ENCODE measurements at places on chromosomes 1 and 21. TPM values are rescaled to one million over a fixed set of nuclear protein-coding genes. Genes with fewer than 3 reads are reported as not detected.

CD1E gene
- polyA plus RNA-seq, result not detected

MYCL gene
- 5.1 TPM for polyA plus RNA-seq

FAM110D gene
- polyA plus RNA-seq, result not detected

- H3K27me3 ChIP-seq, result no peaks in the 10 kb centered on the region
- no peaks in the 10 kb centered on the region for H3K36me3 ChIP-seq
- H3K4me1 ChIP-seq, result no peaks in the 10 kb centered on the region
These were observed 56.2 kb downstream of the COL24A1 start for GRCh38 chr1:86100401-86100800.

DNA sequence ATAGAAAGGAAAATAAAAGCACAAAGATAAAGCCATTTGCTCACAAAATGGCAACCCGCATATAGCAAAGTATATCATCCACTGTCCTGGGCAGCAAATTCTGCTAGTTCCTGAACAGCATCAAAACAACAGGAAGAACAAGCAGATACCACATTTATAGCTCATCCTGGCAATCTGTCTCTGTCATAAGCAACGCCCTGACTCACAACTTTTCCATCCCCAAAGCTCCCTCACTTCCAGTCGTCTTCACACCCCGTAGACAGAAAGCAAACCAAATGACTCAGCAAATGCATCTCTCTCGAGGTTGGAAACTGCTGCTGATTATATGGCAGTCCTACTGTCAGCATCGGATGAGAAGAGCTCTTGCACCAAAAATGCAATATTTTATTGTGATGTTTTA lies 65.8 kb downstream of the AK5 start:
- H3K4me3 ChIP-seq, result no peak overlapping the region
- no peak overlapping the region for H3K27ac ChIP-seq
- no peaks in the 10 kb centered on the region for H3K4me1 ChIP-seq
- no peaks in the 10 kb centered on the region for H3K36me3 ChIP-seq
- DNase-seq, result peak; percentile 56
- H3K27me3 ChIP-seq, result no peaks in the 10 kb centered on the region

DNA sequence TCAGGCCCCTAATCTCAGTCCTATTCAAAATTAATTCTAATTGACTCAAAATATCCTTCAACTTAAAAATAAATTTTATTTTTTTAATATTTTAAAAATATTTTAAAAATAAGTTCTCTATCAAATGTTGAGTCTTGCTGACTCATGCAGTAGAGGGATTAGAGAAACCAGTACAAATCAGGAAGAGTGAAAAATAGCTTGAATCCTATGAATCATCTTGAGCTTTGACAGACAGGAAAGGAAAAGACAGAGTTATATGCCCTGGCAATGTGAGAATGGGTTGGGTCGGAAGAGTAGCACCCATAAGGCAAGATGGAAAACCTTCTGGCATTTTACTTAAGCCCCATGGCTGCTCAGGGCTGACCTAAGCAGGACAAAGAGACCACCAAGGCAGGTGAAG lies 346.6 kb upstream of the RUNX1 start:
- H3K36me3 ChIP-seq, result no peaks in the 10 kb centered on the region
- DNase-seq, result peak; percentile 32
- peaks cover 29% of the 10 kb centered on the region for H3K4me1 ChIP-seq

CYP4A22 gene
- not detected for polyA plus RNA-seq

SSX2IP gene
- 5.1 TPM for polyA plus RNA-seq

SPATA17 gene
- polyA plus RNA-seq, result 1.4 TPM

- H3K4me1 ChIP-seq, result no peaks in the 10 kb centered on the region
- H3K4me3 ChIP-seq, result no peak overlapping the region
- no peak overlapping the region for H3K27ac ChIP-seq
- H3K27me3 ChIP-seq, result no peaks in the 10 kb centered on the region
These were observed 137.3 kb upstream of the GJB5 start for GRCh38 chr1:34617321-34618118.

DNA sequence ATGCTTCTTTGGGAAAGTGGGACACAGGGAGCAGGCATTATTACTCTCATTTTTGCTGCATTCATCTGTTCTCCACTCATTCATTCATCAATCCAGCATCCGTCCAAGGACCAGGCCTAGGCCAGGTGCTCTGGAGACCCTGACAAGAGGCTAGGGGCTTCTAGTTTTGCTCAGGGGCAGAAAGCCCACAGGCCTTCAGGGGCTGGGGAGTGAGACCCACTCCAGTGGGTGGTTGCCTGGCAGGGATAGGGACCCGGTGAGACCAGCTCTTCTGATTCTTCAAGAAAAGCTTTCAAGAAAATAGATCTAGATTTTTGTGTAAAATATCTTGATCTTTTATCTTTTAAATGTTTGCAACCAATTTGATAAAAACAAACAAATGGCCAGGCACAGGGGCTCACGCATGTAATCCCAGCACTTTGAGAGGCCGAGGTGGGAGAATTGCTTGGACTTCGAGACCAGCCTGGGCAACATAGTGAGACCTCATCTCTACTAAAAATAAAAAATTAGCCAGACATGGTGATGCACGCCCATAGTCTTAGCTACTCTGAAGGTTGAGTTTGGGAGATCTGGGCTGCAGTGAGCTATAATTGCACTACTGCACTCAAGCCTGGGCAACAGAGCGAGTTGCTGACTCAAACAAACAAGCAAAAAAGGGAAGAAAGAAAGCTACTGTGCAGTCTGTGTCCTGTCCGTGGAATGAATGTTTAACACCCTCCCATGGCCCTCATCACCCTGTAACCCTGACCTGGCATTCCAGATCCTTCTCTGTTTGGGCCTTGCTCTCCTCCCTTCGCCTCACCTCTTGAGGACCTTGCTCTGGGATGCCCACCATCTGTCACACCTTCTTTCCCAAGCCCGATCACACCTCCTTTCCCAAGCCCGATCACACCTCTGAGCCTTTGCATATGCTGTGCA lies 17.3 kb upstream of the LRP8 start:
- no peak for DNase-seq
- no peaks in the 10 kb centered on the region for H3K4me1 ChIP-seq
- H3K27me3 ChIP-seq, result no peaks in the 10 kb centered on the region
- no peak overlapping the region for H3K4me3 ChIP-seq

- H3K4me3 ChIP-seq, result no peak overlapping the region
- H3K36me3 ChIP-seq, result no peaks in the 10 kb centered on the region
- H3K4me1 ChIP-seq, result peaks cover 16% of the 10 kb centered on the region
- H3K27ac ChIP-seq, result no peak overlapping the region
These were observed 154.1 kb downstream of the HIVEP3 start for GRCh38 chr1:41764656-41765055.

- H3K36me3 ChIP-seq, result no peaks in the 10 kb centered on the region
- H3K4me3 ChIP-seq, result no peak overlapping the region
- no peak overlapping the region for H3K27ac ChIP-seq
These were observed 23.6 kb downstream of the RUNX1 start for GRCh38 chr21:35025206-35026152.

DNA sequence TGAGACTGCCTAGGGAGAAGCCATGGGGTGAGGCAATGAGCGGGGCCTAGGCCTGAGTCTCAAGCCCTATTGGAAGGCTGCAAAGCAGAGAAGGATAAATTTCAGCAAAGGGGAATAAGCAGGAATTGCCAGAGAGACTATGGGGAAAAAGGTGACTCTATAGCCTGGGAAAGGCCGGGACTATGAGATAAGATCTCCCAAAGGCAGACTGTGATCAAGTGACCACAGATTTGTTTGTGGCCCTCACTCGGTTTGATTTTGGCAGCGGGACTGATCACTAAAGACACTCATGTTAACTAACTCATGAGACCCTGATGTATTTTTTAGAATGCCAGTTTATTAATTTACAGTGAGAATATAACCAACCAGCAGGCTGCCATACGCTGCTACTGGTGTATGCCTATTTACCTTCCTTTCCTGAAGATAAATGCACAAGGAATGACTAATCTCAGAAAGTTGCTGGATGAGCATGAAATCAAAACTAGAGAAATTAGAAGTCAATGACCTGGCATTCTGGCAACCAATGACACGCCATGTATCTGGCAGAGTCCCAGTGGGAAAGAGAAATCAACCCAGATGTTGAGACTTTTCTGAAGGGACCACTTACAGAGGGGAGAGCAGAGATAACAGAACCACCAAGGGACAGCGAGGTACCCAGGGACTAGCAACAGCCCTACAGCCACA lies 4.3 kb downstream of the HSF2BP start:
- no peak overlapping the region for H3K4me3 ChIP-seq
- no peaks in the 10 kb centered on the region for H3K27me3 ChIP-seq
- peaks cover 10% of the 10 kb centered on the region for H3K4me1 ChIP-seq
- H3K36me3 ChIP-seq, result no peaks in the 10 kb centered on the region

DNA sequence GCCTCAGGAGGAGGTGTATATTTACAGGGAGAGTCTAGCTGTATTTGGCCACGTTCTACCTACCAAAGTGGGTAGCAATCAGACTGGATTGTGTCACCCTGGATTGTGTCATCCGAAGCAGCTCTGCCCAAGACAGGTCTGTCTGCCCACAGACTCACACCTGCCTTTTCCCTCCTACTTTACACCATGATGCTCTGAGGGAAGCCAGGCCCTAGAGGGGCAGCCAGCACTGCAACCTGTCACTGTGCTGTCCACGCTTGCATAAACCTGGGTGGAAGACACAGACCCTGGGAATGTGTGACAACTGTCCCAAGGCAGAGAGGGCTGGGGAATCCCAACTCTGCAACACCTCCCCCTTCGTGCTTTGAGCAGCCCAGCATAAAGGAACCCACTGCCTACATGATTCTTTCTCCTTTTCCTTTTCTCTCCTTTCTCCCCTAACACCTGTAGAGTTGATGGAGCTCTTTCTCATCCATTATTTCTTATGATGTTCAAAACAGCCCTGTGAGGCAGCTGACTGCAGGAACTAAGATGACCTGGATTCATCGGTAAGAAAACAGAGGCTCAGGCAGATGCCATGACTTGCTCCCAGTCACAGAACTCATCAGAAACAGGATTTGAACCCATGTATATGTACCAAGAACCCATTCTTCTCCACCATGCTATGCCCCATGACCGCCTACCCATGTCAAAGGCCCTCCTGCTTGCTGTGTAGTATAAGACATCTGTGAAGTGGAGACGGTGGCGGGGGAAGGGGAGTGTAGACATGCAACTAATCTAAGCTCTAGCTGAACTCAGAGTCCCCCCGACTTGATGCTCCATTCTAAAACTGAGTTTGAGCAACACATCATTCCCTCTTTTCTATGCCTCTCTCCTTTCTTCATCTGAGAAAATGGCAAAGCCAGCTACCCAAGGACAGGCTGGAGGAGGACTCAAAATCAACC lies 55.9 kb downstream of the ITPKB start:
- no peak overlapping the region for H3K27ac ChIP-seq
- peaks cover 12% of the 10 kb centered on the region for H3K4me1 ChIP-seq
- H3K4me3 ChIP-seq, result no peak overlapping the region
- DNase-seq, result no peak
- no peaks in the 10 kb centered on the region for H3K27me3 ChIP-seq

DNA sequence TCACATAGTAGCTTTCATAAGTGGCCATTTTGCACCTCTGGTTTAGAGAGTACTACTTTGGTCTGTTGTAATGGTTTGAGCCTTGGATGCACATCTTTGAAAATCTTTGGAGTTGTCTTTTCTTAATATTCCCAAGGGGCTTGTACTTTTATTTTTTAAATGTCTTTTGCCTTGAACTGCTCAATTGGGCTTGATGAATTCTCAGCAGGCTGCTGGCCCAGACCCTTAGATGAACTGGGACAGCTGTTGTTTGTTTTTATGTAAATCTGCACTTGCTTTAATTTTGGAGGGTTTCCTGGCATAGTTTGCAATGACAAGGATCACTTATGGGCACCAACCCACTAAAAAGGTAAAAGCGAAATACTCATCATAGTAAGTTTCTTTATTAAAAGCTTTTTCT lies 24.9 kb downstream of the NGF start:
- no peaks in the 10 kb centered on the region for H3K36me3 ChIP-seq
- no peaks in the 10 kb centered on the region for H3K27me3 ChIP-seq
- no peak overlapping the region for H3K4me3 ChIP-seq
- peaks cover 10% of the 10 kb centered on the region for H3K4me1 ChIP-seq

Data from keratinocyte (primary cell).